ENCODE measurements at places on chromosomes 5 and 9.

- no peak for DNase-seq
Measured at GRCh38 chr5:78001197-78001596, 225.1 kb upstream of the TBCA start.

DNA sequence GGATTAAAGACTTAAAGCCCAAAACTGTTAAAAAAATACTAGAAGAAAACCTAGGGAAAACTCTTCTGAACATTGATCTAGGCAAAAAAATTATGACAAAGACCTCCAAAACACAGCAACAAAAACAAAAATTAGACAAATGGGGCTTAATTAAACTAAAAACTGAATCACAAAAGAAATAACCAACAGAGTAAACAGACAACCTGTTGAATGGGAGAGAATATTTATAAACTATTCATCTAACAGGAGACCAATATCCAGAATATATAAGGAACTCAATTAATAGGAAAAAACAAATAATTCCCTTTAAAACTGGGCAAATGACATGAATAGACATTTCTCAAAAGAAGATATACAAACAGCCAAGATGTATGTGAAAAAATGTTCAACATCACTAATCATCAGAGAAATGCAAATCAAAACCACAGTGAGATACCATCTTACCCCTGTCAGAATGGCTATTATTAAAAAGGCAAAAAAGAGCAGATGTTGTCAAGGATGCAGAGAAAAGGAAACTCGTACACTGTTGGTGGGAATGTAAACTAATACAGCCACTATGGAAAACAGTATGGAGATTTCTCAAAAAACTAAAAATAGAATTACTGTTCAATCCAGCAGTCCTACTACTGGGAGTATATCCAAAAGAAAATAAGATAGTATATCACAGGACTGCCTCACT, 50.2 kb upstream of the TLX3 start:
- DNase-seq: no peak

DNA sequence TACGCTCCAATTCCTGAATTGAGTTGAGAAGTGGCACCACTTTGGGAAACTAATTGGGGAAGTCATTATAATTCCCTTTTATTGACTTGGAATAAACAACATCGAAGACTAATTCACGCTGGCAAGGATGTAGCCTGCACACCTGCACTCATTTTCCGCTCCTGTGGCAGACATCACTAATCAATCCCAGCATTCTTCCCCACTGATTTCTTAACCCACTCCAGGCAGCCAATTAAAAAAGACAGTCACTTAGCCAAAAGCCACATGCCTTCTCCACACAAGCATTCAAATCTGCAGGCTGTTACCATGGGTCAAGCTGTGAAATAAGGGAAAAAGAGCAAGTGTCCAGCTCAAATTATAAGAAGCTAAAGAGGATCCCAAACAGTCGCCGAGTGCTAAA, 68.2 kb upstream of the HRH2 start:
- DNase-seq: no peak

- no peak for DNase-seq
Measured at GRCh38 chr5:40308867-40309266, 370.8 kb upstream of the PTGER4 start.

DNA sequence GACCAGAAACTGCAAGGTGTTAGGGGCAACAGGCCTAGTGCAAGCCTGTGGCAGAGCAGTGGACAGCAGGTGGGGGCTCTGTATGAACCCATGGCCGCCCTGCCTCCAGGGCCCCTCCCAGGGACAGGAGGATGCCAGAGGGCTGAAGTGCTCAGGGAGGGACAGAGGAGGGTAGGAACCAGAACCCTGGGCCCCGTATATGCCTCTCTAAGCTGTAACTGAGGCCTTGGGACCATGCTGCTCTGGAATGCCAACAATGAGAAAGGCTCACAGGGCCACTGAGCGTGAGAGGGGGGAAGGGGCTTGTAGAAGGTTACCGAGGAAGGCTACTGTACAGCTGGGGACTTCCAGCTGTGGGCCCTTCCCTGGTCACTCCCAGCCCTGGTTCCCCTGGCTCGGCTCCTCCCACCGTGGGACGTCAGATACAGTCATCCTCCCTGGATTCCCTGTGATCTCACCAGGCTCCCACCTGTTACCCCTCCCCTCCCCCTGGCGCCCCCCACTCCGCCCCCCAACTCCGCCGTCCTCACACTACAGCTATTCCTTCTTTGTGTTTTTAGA, 21.1 kb downstream of the AQP7 start:
- DNase-seq: no peak

- DNase-seq: no peak
Measured at GRCh38 chr9:121992571-121993212, 100.4 kb downstream of the TTLL11 start.

DNA sequence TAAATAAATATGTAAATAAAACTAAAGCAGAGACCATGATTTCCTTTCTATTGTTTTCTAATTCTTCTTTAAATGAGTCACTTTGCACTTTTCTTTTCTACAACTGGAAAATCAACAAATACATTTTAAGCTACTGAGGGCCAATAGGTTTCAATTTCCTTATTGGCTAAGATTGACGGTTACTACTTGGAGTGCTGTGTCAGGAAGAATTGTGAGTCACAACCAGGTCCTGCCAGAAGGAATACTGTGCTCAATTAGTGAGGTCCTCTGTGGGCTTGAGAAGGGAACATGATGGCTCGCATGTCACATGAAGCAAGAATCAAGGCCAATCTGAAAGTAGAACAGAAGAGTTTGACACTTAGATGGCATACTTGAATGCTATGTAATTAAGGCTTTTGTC, 110.8 kb downstream of the HMHB1 start:
- DNase-seq: no peak

DNA sequence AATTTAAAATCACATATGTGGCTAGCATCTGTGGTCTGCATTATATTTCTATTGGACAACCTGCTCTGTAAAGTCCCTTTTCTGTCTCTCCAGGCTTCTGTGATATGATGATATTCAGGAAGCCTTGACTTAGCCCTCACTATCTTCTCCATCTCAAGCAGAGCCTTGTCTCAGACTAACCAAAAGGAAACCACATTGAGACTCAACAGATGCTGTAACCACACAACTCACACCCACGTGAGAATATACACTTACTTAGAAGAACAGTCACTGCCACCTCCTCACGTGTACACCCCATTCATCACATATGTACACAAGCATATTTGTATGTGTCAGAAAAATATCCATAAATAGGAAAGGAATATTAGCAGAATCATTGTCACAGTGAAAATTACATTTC, 33.6 kb downstream of the HTR4 start:
- no peak for DNase-seq

DNA sequence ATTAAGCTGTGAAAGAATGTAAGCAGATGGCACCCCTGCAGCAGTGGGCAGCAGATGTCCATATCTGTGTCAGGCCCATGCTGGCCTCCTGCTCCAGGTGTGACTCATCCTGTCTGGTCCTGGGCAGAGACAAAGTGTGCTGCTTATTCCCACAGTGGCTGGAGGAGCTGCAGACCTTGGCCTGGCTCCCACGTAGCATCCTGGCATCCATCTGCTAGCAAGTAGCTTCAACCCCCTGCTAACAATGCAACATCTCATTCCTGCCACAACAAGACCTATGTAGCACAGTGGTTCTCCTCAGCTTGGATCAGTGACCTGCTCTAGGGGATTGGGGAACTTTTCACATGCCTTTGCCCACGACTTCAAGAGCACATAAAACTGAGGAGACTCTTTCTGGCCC, 126.4 kb upstream of the SLC12A2 start:
- no peak for DNase-seq

DNA sequence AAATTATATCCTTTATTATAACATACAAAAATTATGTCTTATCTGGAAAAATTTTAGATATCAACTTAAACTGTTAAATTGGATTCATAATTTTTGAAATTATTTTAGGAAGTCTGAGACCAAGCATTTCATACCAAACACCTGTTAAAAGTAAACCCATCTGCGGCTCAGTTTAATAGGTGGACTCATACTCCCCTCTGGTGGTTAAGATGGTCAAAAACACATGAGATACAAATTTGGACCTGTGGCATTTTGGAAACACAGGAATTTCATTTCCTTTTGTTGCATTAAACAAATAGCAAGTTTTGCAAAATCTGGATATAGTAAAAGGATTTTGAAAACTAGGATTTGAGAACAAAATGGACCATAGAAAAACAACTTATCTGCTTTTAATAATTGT, 53.7 kb downstream of the RGMB start:
- no peak for DNase-seq

GRCh38 chr9:31807574-31808256, 576.7 kb upstream of the ACO1 start:
- no peak for DNase-seq

GRCh38 chr9:127181315-127181580, 58.8 kb upstream of the ANGPTL2 start:
- no peak for DNase-seq

GRCh38 chr5:174045470-174046025, at the start of gene NSG2:
Gene NSG2, plus strand, starts transcription at chr5:174045706. Its CDS starts 1,050 bp downstream, at chr5:174046756.
- DNase-seq: no peak

DNA sequence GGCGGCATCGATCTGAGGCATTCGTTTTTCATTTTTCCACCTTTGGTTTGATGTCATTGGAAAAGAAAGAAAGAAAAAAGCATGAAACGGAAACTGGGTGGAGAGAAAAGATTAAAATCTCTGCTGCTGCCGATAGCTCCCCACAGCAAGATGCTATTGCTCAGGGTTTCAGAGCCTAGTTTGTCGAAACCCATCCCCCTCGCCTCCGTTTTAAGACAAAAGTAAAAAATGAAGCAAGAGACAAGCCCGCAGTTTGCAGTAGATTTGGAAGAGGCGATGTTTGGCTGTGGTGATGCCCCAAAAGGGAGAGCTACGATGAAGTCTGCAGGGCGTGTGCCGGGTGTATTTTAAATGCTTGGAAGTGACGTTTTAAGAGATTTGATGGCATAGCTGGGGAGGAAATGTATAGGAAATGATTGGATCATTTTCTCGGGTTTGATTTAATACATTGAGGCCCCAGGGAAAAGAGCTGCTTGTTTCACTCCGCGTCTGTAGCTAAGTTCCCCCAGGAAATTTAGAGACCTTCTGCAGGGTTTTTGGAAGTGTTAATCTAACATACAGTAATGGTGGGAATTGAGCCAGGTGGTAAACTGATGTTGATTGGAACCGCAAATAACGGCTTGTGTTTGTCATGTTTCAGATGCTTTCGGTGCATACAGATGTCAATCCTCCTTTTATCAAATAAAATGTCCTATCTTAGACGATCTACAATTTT, 909 bp downstream of the NDFIP1 start:
- no peak for DNase-seq

GRCh38 chr5:180222056-180222455, 13.0 kb upstream of the RASGEF1C start:
- no peak for DNase-seq

- DNase-seq: no peak
Measured at GRCh38 chr9:111412280-111412679, 71.9 kb downstream of the ECPAS start.

DNA sequence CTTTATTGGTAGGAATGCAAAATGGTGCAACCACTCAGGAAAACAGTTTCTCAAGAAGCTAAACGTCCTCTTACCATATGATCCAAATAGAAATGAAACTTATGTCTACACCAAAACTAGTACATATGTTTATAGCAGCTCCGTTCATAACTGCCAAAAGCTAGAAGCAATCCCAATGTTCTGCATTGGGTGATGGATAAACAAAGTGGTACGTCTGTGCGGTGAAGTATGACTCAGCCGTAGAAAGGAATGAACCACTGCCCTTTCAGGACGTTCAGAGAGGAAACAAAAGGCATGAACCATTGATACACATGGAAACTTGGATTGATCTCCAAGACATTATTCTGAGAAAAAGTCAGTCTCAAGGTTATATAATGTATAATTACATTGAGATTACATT, 27.6 kb downstream of the HNRNPH1 start:
- DNase-seq: no peak

DNA sequence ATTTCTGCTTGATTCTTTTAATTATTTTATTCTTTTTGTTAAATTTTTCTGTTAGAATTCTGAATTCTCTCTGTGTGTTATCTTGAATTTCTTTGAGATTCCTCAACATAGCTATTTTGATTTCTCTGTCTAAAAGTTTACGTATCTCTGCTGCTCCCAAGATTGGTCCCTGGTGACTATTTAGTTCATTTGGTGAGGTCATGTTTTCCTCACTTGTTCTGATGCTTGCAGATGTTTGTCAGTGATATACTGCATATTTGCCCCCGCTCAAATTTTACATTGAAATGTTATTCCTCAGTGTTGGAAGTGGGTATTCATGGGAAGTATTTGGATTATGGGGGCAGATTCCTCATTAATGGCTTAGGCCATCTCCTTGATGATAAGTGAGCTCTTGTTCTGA, 105.3 kb downstream of the PRDM9 start:
- DNase-seq: no peak

GRCh38 chr5:67639313-67639712, 442.7 kb upstream of the CD180 start:
- DNase-seq: no peak

- DNase-seq: no peak
Measured at GRCh38 chr9:106535439-106535838, 327.5 kb upstream of the ZNF462 start.

All from stimulated activated CD4-positive, alpha-beta T cell treated with anti-CD3 and anti-CD28 coated beads, Interleukin-15, amount 100 ng/mL, for 1 hour (primary cell).